Muscle of leg (tissue), 16 donors: ENCODE measurements at places on chromosomes 1 and 21.

DNA sequence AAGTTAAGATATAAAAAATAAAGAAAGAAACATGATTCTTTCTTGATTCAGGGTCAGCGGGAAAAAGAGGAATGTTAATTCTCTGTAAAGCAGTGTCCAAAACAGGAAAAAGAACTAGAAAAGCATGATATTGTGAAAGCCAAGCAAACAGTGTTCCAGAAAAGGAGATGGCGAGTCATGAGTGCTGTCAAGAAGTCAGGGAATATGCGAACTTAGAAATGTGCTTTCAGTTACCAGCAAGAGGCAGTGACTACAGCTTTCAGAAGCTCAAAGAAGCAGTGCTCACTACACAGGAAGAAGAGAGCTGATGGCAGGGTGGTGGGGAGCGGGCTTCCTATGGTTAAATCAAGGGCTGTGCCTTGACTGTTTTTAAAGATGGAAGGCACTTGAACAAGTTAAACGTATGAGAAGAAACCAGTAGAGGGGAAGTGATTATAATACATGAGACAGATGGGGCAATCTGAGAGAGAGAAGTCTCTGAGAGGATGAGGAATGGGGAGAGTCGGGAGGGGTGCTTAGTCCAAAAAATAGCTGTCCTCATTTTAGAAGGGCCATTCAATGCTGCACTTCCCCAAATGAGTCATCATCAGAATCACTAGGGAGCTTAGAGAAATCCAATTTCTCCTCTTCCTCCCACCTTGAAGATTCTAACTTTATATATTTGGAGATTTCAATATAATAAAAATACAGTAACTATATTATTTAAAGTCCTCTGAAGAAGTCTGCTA, 90.4 kb downstream of the KCNK1 start:
- DNase-seq: peak; percentile 11

- peak; percentile 87 for DNase-seq
Measured at GRCh38 chr21:17270229-17270628, 242.6 kb upstream of the CXADR start.

- DNase-seq: no peak
Measured at GRCh38 chr1:101002551-101002950, 23.0 kb downstream of the DPH5 start.

DNA sequence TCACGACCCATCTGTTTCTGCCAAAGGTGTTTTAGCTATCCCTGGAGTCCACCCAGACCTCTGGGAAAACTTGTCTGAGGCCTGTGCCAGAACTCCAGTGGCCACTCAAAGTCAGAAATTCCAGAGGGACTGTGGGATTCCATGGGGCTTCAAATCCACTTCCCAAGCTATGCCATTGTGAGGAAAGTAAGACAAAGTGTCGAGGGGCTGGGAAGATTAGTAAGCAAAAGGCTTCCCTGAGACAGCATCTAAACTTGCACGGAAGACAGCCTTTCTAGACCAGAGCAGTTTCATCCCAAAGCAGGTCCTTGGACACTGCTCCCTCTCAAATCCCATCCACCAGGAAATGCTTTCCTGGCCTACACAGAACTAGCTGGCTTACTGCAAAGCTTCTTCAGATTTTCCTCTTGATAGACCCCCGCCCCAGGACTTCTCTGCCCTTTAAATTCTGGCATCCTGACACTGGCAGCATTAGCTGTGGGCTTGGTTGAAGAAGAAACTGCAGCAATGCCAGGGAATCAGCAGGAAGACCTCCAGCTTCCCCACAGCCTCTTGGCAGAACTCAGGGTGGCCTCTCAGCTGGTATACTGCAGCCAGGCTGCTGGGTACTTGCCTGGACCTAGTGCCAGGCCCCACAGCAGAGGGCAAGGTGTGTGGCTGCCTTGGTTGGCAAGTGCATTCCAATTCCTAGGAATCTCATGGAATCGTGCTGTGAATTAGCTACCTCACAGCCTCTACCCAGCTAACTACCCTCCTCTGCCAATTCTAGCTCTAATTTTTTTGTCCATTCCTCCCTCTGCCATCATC, 27.3 kb upstream of the LMX1A start:
- DNase-seq: peak; percentile 65

- no peak for DNase-seq
Measured at GRCh38 chr1:224521904-224522734, 87.5 kb upstream of the WDR26 start.

- DNase-seq: no peak
Measured at GRCh38 chr1:61266738-61267137, 184.4 kb downstream of the NFIA start.

DNA sequence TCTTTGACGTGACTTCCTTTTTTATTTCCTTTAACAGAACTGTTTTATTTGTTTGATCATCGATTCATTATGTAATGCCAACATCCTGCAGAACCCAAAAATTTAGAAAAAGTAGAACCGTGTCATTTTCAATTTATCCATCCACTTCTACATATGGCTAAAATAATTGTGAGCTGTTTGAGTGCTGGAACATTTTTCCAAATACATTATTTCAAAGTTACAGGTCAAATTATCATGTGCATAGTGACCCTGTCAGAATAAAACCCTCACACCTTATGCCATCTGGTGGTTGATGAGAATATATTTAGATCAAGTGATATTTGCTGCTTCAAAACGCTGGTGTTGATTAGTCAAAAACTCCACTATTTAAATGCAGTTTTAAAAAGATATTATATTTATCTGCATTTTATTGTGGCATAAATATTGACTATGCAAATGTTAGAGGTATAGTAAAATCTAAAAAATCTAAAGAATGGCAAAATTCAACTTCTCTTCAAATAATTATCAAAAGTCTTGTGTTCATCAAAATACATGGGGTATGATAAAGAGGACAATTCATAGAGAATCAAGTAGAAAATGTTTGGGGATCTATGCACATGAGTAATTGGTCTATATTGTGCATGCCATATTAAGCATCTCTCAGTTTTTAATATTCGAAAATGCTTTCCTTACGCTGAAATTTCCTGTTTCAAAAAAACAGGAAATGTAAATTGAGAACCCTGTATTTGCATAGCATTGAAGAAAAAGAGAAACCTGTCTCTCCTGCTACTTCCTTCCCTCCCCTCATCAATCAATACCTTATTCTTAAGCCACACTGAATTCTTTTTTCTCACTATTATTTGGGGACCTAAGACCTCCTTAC, 39.7 kb downstream of the UBE2U start:
- DNase-seq: peak; percentile 73

DNA sequence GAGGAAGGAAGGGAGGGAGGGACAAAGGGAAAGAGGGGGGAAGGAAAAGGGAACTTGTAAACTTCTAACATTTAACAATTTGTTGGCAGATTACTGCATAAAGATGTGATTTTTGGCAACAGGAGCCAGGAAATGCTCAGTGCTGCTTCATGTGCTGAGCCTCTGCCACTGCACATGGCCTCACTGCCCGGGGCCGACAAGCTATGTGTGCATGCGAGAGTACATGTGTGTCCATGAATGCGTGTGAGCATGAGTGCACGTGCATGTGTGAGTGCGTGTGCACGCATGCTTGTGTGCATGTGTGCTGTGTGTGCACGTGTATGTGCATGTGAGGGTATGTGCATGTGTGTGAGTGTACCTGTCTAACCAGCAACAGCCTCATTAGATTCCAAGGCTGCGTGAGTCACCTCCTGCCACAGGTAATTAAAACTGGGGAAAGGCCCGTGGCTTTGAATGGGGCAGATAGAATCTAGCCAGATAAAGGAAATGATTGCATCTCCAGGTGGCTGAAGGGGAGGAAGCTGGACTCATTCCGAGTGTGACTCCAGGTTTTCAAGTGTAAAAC, 41.4 kb upstream of the TSPEAR start:
- DNase-seq: peak; percentile 75

GRCh38 chr1:92096317-92096716, 16.2 kb downstream of the BTBD8 start:
- DNase-seq: no peak

DNA sequence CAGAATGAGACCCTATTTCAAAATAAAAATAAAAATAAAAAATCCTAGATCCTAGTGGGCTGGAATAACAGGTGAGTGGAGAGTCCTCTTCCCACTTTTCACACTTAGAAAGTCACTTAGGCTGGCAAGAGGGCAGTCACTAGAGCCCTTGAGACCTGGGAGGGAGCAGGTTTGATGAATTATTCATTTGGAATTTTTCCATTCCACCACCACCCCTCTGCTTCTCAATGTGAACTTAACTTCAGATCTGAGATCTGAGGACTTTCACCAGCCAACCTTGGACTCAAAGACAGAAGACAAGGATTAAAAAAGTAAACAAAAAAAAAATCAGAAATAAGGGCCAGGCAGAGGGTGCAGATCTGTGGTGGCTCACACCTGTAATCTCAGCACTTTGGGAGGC, 16.5 kb downstream of the AKR7A3 start:
- no peak for DNase-seq

GRCh38 chr1:240000634-240001033, 91.0 kb upstream of the FMN2 start:
- no peak for DNase-seq

DNA sequence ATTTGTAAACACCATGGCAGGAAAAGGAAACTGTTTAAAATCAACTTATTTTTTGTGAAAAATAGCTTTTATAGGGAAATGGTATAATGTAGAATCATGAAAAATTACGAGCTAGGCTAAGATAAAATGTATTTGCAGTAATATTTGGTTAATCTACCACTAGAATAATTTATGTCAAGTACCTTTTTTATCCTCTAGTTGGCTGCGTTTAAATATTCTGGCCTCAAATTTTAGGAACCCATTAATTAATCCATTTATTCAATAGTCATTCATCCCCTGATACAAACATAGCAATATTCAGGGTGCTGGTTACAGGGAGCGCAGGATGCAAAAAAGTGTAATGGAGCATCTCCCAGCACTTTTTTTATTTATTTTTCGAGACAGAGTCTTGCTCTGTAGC, 8.6 kb upstream of the IER5 start:
- no peak for DNase-seq

GRCh38 chr1:206469411-206469932, 804 bp upstream of the IKBKE start:
- no peak for DNase-seq

GRCh38 chr1:207579436-207579799, 65.5 kb upstream of the CR1L start:
- peak; percentile 33 for DNase-seq

GRCh38 chr1:13921190-13921589, 221.2 kb downstream of the PRDM2 start:
- no peak for DNase-seq

- DNase-seq: no peak
Measured at GRCh38 chr1:245898581-245898980, 608.5 kb downstream of the SMYD3 start.

DNA sequence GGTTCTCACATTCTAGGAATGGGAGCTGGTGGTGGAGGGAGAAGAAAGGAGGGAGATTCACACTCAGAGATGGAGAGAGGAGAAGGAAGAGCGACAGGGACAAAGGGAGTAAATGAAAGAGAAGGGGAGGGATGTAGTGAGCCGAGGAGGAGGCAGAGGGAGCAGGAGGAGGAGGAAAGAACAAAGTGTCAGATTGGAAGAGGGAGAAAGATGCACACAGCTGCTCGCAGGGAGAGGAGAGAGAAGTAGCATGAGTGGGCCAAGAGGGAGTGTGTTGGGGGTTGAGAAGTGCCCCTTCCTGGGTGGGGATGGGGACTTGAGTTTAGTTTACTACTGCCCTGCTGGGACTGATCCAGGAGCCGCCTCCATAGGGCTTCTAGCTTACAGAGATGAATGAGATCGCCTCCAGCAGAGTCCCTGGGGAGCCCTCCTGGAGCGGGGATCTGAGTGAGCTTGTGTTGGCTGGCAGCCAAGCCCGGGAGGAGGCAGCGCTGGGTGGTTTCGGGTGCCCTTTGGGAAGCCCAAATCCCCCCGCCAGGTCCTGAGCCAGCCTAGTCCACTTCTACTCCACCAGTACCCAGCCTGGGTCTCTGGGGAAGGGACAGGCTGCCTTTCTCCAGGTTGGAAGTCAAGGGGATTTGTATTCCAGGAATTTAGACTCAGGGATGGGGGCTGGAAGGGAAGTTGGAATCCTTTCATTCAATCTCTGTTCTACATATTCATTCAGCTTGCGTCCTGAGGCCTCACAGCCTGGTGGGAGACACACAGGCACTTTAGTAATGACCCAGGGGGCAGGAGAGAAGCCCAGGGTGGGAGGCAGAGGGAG, 20.9 kb downstream of the PTPRU start:
- DNase-seq: peak; percentile 27

DNA sequence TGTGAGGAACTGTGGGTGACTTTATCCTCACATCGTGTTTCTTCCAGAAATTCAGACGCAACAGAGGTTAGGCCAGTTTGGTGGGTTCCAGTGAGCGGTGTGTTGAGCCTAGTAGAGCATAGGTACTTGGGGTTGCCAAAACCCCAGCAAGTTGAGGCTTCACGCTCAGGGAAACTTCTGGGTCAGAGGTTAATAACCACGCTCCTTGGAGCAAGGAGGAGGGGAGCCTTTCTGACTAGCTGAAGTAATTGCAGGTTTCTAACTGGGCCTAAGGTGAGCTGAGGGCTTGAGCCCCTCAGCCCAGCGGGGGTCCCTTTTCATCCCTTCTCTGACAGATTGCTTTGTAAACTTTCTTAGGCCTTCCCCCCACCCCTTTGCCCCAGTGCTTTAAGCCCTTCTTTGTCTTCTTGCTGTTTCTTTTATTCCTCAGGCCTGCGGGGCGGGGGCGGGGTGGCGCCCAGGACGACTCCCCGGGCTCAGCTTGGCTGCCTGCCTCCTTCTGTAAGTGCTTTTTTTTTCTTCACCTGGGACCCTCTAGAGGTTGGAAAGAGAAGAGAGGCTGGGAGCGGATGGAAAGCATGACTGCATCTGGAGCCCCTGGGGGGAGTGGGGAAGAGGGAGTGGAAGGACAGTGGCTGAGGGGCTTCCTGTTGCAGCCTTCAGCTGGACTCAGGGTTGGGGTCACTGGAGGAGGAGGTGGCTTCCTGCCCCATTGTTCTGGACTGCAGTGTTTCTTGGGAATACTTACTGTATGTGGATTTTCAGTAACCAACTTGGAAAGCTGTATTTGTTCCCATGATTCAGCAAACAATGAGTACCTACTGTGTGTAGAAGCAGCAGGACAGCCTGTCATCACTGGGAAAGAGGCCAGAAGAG, 1.3 kb upstream of the ZNF436 start:
- peak; percentile 88 for DNase-seq

GRCh38 chr1:169473347-169473746, 12.4 kb downstream of the SLC19A2 start:
- DNase-seq: no peak

GRCh38 chr1:52955129-52955970, 28.3 kb downstream of the SCP2 start:
- DNase-seq: peak; percentile 62

- DNase-seq: no peak
Measured at GRCh38 chr1:149877211-149877946, 22.0 kb upstream of the BOLA1 start.

DNA sequence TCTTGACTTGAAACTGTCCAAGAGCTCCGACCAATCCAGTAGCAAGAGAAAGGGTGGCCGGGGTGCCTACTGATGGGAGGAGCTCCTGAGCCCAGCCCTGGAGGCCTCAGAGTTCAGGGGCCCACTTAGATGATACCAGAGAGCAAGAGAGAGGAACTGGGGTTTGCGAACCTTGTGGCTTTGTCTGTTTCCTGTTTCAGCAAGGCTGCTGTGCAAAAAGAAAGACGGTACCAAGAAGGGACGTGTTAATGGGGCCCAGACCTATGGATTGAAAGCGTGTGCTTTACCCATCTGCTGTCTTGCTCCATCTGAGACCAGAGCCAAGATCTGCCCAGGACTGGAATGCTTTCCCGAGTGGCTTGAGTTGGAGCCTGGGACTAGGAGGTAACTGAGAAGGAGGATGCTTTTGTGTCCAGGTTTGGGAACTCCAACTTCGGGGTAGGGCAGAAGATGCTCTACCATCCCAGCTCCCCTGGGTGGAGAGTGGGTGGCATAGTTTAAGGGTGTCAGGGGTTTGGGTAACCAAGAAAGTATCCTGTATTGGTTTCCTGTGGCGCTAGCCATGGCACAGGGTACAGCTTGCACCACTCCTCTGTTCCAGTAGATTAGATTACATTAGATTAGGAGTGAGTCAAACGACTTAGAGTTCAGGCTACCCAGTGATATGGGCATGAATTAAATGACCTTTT, at the start of gene TRAF3IP3:
TRAF3IP3 (plus strand) TSS at position 128 of the 689 bp plus-strand sequence. CDS start 3,987 bp downstream, outside the sequence.
- DNase-seq: peak; percentile 62
